ENCODE measurements at places on chromosomes 3 and 15.

DNA sequence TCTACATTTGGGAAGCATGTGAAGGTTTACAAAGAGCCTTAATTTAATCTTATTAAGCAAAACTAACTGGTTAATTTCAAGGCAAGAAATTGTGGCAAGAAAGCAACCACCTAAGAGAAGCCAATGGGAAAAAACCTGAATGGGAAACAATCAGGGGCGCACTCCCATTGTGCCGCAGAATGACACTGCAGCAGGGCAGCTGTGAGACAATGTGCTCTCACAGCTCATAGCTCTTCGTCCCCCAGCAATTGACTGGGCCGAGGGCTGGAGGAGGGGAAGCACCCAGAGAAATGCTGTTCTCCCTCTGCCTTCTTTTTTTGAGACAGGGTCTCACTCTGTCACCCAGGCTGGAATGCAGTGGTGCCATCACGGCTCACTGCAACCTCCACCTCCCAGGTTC, 93.3 kb upstream of the RAD18 start:
- no peak for DNase-seq

- no peak for DNase-seq
Observed at GRCh38 chr3:23667536-23668429, 138.0 kb upstream of the UBE2E1 start.

- DNase-seq = no peak
Observed at GRCh38 chr15:93859176-93859575, 372.2 kb upstream of the MCTP2 start.

DNA sequence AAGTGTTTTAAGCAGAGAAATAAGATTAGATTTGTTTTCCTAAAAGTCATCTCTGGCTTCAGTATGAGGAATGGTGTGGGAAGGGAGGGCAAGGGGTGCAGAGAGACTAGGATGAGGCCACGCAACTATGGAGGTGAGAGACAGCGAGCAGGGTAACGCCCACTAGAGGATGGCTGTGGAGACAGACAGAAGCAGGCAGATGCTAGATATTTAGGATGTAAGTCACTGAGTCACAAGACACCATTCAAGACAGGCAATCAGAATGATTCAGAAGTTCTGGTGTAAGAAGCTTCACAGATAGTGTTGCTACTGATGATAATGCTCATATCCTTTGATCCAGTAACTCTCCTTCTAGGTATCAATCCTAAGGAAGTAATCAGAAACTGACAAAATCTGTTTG, 19.1 kb downstream of the HSPBAP1 start:
- no peak for DNase-seq

DNA sequence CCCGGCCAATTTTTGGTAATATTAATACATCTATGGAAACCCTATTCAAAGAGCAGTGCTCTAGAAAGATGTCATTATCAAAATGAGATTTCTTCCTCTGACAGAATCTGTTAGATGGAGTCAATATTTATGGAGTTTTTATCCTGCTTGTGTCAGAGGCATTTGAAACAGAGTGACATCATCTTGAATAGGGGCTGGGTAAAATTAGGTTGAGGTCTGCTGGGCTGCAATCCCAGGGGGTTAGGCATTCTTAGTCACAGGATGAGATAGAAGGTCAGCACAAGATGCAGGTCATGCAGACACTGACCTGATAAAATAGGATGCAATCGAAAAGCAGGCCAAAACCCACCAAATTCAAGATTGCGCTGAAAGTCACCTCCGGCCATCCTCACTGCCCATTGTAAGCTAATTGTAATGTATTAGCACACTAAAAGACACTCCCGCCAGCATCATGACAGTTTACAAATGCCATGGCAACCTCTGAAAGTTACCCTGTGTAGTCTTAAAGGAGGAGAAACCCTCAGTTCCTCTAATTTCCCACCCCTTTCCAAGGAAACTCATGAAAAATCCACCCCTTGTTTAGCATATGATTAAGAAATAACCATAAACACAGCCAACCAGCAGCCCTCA, 27.3 kb upstream of the CCDC50 start:
- no peak for DNase-seq

GRCh38 chr15:34109797-34110663, 8.1 kb downstream of the PGBD4 start:
- DNase-seq = no peak

DNA sequence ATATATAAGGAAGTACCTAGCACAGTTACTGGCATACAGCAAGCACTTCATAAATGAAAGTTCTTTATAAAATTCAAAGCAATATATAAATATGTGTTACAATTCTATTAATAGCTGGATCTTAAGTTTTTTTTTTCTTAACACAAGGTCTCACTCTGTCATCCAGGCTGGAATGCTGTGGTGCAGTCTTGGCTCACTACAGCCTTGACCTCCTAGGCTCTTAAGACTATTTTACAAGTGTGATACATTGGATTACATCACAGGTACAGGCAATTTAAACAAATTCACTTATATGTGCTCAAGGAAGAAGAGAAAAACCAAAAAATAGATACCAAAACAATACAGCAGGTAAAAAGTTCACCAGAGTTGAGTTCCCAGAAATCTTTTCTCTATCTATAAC, 60.6 kb downstream of the ZNF280D start:
- no peak for DNase-seq

DNA sequence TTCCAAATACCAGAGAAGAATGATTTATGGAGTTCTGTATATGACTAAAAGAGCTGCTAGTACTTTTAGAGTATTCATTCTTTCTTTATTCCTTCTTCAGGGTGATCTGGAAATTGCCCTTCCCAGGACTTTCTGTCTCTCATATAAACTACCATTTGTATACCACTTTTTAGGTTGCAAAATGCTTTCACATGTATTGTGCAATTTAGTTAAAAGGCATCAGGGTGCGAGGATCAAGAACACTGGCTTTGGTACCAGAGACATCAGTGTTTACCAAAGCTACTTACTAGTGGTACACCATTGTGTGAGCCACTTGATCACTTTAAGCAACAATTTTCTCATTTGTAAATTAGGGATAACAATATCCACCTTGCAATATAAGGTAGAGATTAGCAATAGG, 251.4 kb downstream of the TIGIT start:
- no peak for DNase-seq

DNA sequence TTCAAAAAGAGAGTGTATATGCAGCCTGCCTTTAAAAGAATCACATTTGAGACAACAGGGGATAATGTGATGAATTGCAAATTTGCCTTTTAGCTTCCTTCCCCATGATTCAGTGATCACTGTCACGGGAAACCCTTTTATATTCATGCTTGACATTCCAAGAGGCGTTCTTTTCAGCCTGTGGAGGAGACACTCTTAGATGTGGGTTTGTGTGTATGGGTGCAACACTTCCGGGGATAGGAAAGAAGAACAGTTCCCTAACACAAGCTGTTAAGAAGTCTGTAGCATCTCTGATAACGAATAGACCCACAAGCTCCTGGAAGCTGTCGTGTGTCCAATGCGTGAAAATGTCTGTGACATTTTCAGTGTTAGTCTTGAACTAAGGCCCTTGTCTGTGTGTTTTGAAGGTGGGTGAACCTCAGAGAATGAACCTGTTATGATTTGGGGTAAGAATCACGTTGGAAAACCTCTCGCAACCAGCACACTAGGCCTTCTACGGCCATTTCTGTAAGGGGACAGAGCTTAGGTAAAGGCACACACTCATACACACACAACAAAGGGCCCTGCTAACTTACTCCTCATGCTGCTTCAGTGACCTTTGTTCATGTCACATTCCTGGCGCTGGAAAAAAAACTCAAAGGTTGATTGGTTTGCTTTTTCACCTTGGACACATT, 229.2 kb upstream of the ST8SIA2 start:
- DNase-seq = no peak
